ENCODE measurements at places on chromosomes 3 and 15. TPM values are rescaled to one million over a fixed set of nuclear protein-coding genes. Genes with fewer than 3 reads are reported as not detected.

The SI gene
- total RNA-seq: not detected

The GMPPB gene
- 19.7 TPM for total RNA-seq

The MINAR1 gene
- 0.61 TPM for total RNA-seq

The OR5K2 gene
- total RNA-seq: not detected

The ATP8B4 gene
- 0.99 TPM for total RNA-seq

The EID1 gene
- total RNA-seq: 105 TPM

The LRTM1 gene
- total RNA-seq: not detected

The ZPLD1 gene
- total RNA-seq: not detected

The ATP13A5 gene
- not detected for total RNA-seq

The HHATL gene
- total RNA-seq: not detected

The ATXN7 gene
- total RNA-seq: 5.1 TPM

The SLC33A1 gene
- total RNA-seq: 15.0 TPM

The MNS1 gene
- total RNA-seq: 2.6 TPM

The CDHR4 gene
- total RNA-seq: 0.17 TPM

The CLDN18 gene
- total RNA-seq: not detected

The ACAN gene
- total RNA-seq: 0.88 TPM

The THRB gene
- total RNA-seq: 1.1 TPM

The SLC15A2 gene
- 0.33 TPM for total RNA-seq

The LTK gene
- total RNA-seq: 0.09 TPM

The P2RY12 gene
- not detected for total RNA-seq

The KATNBL1 gene
- 32.9 TPM for total RNA-seq

The SLC38A3 gene
- total RNA-seq: 0.12 TPM

The HDC gene
- total RNA-seq: 0.12 TPM

The ITPKA gene
- 8.8 TPM for total RNA-seq

The B3GALNT1 gene
- 0.17 TPM for total RNA-seq

The CCDC54 gene
- total RNA-seq: not detected

The USP19 gene
- total RNA-seq: 21.9 TPM

The ZNF502 gene
- total RNA-seq: 1.6 TPM

All from A549 treated with Hydrocortisone at 1 μM for 4 hours (cell line).